ENCODE measurements at places on chromosomes 6 and 20. TPM values are rescaled to one million over a fixed set of nuclear protein-coding genes. Genes with fewer than 3 reads are reported as not detected.
A peak's percentile ranks its signal among the peaks of the same experiment; 100 is the strongest.

- DNase-seq, result no peak
Observed at GRCh38 chr6:150894935-150895552, 29.5 kb downstream of the MTHFD1L start.

GRCh38 chr20:40960521-40960956, 68.1 kb upstream of the TOP1 start:
- no peak for DNase-seq

DNA sequence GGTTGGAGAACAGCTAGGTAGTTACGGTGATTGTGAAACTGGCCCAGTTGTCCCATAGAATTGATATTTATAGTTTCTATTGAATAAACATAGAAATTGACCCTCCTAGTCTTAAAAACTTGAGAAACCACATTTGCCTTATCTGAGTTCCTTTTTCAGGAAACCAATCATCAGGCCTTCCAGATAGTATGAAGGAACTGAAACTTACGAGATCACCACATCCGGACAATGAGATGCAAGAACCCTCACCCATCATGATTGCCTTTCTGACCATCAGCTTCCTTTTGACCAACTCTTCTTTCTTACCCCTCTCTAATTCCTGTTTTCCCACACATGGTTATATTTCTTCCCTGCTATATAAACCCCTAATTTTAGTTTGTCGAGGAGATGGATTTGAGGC, 21.8 kb downstream of the SLC35F1 start:
- no peak for DNase-seq

GRCh38 chr6:169798764-169799473, 47.5 kb downstream of the ERMARD start:
- DNase-seq, result no peak

GRCh38 chr20:50625986-50626677, 65.2 kb downstream of the RIPOR3 start:
- DNase-seq, result peak; percentile 9

- no peak for DNase-seq
Observed at GRCh38 chr6:110422444-110422822, 7.1 kb upstream of the DDO start.

- DNase-seq, result no peak
Observed at GRCh38 chr6:788058-788457, 95.1 kb upstream of the EXOC2 start.

- DNase-seq, result no peak
Observed at GRCh38 chr6:89302195-89302770, 12.8 kb downstream of the GABRR2 start.

- DNase-seq, result no peak
Observed at GRCh38 chr20:34995192-34995591, 39.5 kb downstream of the MYH7B start.

DNA sequence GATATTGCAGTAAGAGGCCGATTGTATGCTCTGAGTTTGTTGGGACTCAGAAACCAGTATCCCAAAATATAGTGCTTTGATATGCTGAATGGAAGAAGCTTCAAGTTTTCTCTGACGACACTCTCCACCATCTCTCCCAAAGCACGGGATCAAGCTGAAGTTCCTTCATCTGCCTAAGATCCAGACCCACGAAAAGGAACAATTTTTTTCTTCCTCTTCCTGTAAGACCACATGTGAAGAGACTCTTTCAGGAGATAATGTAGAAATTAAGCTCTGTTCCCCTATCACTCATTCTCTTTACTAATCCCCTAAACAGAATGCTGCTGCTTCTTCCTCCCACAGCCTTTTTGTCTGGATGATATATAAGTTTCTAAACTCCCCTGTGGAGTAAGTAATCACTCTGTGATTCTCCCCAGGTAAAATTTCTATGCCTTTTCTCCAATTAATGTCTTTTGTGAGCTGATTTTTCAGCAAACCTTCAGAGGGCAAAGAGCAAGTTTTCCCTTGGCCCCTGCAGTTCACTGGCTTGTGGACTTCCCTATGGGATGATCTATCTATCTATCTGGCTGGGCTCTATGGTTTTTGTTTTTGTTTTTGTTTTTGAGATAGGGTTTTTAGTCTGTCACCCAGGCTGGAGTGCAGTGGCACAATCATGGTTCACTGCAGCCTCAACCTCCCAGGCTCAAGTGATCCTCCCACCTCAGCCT, 13.5 kb upstream of the PNRC1 start:
- no peak for DNase-seq

- no peak for DNase-seq
Observed at GRCh38 chr6:122666418-122666817, 56.2 kb downstream of the PKIB start.

GRCh38 chr6:127564761-127565160, 12.2 kb upstream of the C6orf58 start:
- no peak for DNase-seq

DNA sequence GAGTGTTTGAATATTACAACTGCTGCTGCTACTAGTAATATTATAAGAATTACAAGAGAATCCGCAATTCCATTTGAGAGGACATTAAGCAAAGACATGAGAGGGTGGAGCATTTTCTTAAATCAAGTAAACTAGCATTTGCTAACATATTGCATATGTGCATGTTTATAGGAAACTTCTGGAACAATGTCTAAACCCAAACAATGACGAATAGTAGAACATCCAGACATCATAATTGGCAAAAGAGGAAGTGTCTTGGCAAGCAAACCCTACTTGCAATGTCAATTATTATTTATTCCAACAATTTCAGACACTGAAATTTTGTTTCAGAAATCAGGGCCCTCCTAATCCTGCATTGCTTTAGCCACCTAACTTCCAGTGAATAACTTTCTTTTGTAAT, 1155.3 kb upstream of the GJE1 start:
- no peak for DNase-seq

GRCh38 chr6:72677740-72678139, 55.9 kb downstream of the KCNQ5 start:
- DNase-seq, result no peak

- no peak for DNase-seq
Observed at GRCh38 chr6:70282919-70283461, 19.9 kb downstream of the COL9A1 start.

DNA sequence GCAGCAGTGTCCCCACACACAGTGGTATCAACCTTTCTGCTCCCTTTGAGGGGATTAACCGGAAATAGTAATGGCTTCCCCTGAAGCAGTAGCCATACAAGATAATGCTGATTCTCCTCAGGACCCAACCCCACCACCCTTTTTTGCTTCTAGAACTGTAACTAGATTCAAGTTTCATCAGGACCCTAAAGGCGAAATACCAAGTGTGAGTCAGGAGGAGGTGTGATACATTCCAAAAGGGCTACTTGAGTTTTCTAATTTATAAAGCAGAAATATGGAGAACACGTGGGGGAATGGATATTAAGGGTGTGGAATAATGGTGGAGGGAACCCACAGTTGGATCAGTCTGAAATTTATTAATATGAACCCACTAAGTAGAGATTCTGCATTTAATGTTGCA, 51.5 kb upstream of the CAP2 start:
- no peak for DNase-seq

DNA sequence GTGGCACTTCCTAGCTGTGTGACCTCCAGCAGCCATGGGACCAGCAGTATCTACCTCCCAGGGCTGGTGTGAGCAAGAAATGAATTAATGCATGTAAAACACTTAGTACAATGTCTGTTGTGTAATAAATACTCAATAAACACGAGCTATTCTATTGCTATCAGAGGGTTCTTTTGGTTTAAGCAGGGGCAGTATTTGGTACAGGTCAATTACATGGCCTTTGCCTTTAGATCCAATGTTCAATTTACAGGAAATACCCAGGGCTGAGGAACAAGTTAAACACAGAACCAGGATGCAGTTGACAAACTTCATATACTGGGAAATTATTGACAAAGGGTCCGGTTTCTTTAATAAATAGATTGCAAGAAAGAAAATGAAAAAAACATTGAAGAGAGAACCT, 2.9 kb downstream of the TGM2 start:
- DNase-seq, result no peak

DNA sequence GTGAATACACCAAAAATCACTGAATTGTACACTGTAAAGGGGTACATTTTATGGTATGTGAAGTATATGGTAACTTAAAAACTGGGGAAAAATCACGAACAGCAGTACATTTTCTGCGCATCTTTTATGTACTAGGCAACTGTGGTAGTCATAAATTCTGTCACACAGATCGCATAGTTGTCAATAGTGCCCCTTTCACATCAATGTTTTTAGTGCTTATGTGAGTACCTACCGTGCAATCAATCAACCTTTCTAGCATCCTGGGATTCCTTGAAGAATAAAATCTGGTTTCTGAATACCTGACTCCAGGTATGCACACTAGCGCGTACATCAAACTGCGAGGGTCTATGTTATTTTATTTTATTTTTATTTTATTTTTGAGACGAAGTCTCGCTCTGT, 637 bp upstream of the RPF2 start:
- DNase-seq, result no peak

DNA sequence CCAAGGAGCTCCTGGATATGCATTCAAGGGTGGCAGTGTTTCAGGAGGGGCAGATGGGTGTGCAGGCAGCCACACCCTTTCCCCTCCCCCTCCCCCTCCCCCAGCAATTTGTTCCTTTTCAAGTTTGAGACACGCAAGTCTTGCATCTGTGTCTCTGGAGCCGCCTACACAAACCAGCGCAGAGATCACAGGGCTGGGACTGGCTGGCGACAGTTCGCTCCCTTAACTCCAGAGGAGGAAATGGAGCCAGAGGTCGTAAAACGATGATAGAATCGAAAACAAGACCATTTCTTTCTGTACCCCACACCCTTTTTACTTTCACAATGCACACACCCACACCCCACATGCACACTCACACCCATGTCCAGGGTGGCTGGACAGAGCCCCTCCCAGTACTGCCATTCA, 163.1 kb downstream of the LY86 start:
- peak; percentile 16 for DNase-seq

DNA sequence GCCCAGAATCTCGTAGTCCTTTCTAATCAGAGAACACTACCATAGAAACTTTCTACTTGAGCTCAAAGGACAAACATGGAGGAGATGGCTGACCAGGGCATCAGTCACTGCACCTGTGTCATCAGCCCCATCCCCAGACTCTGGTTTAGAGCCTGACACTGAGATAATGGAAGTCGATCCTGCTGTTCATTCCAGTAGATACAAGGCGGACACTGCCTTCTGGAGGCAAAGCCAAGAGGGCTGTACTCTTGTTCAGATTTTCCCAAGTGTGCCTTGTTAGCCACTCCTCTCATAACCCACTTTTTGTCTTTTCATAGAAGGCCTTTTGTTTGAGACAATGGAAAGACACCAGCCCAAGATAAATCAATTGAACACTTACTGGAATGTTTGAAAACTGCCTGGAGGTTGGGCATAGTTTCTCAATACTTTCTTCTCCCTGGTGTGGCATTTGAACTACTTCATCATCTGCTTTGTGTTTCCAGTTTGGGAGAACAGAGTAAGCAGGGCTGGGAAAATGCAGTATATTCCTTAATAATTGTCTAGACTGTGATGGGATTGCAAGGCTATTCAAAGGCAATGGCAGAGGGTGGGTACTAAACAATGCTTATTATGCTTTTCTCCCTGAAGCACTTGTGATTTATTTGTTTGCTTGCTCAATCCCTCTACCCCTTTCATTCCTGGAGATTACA, 99.7 kb downstream of the CLIC5 start:
- no peak for DNase-seq

DNA sequence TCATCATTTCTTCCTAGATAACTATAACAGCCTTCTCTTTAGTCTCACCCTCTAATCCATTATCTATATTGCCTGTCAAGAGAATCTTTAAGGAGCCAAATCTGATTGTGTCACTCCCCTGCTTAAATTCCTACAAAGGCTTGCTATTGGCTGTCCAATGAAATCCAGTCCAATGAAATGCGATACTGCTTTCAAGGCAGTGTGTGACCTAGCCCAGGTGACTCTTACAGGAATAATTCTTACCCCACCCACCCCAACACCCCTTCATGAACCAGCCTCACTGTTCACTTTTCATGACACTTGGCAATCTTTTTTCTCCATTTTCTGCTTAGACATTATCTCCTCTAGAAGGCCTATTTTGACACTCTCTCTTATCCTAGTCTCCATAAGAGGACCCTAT, 163.3 kb upstream of the MARCKS start:
- DNase-seq, result no peak

DNA sequence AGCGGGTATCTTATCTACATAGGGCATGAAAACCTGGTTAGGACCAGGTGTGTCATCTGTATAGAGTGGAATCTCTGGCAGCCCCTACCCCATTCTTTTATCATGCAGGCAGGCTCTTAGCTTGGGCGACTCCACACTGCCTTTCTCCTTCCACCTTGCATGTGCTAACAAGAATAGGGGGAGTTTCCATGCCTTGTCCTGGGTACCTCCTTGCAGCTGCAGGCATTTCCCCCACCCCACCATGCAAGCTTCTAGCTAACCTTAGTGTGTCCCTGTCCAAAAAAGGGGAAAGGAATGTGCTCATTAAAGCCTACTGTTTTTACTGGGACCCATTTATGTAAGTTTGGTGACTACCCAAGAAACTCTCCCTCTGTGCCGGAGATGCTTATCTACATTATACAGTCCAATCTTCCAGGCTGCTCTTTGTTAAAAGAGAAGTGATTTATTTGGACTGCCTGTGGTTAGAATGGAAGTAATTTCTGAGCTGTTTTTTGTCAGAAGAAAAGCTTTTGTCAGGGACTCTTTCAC, 10.5 kb upstream of the CEP43 start:
- no peak for DNase-seq

DNA sequence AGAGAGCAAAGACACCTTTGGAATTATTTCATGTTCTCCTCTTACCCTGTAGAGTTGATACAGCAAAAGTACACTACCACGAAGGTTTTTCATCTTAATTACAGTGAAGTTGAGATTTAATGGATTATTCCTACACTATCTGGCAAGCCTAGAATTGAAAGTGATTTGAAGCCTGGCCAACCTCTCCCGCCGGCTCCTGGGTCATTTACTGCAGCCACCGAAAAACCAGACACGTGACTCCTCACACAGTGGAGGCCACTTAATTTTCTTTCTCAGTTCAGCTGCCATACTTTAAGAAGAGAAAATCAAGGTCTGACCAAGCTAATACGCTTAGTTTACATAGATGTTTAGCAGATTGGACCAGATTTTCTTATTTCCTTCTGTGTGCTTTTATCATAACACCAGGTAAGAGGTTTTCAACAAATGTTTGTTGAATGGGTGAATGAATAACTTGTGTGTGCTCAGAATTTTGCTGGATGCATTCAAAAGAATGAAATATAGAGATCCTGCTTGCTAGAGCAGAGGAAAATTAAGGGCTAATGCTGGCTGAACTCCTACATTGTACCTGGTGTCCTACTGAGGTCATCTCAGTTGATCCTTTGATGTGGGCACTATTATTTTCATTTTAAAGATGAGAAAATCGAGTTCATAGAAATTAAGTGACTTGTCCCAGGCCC, 97.2 kb upstream of the PDE10A start:
- DNase-seq, result no peak

- no peak for DNase-seq
Observed at GRCh38 chr20:58264271-58264670, 35.8 kb upstream of the ANKRD60 start.

The RTEL1 gene
- total RNA-seq, result 27.6 TPM

The MUCL3 gene
- not detected for total RNA-seq

The SLPI gene
- total RNA-seq, result not detected

The PAK5 gene
- total RNA-seq, result not detected

The SLC17A5 gene
- total RNA-seq, result 5.3 TPM

The SYCP2L gene
- total RNA-seq, result not detected

The RSPO3 gene
- total RNA-seq, result not detected

The MRPS18B gene
- total RNA-seq, result 15.5 TPM

The PRND gene
- not detected for total RNA-seq

The ENPP1 gene
- total RNA-seq, result 0.08 TPM

The TNFRSF6B gene
- 2.5 TPM for total RNA-seq

The MUC22 gene
- not detected for total RNA-seq

The GPR63 gene
- total RNA-seq, result 0.25 TPM

The PGC gene
- not detected for total RNA-seq

The HLA-G gene
- 2.7 TPM for total RNA-seq
